Cerebellar nuclear complex (tissue), 1 donor: ENCODE measurements at places on chromosomes 7 and 10.

- DNase-seq: no peak
Measured at GRCh38 chr7:77310982-77311381, 105.2 kb downstream of the GSAP start.

GRCh38 chr10:100528921-100529474 is 673 bp downstream of the NDUFB8 start:
- no peak for DNase-seq

- DNase-seq: no peak
Measured at GRCh38 chr10:60778971-60779796, 906 bp downstream of the CDK1 start.

- no peak for DNase-seq
Measured at GRCh38 chr7:98647326-98647725, 30.2 kb downstream of the NPTX2 start.

DNA sequence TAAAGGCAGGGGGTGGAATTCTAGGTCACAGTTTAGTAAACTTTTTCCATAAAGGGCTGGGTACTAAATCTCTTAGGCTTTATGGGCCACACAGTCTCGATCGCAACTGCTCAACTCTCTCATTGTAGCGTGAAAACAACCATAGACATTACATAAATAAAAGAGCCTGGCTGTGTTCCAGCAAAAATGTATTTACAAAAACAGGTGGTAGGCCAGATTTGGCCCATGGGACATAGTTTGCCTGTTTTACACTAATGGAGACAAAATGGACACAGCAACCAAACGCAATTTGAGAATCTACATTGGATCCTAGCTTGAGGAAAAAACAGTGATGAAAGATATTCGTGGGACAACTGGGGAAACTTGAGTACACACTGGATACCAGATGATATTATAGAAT is 23.2 kb upstream of the MALSU1 start:
- no peak for DNase-seq

GRCh38 chr10:121250995-121251764 is 347.1 kb downstream of the FGFR2 start:
- DNase-seq: no peak

DNA sequence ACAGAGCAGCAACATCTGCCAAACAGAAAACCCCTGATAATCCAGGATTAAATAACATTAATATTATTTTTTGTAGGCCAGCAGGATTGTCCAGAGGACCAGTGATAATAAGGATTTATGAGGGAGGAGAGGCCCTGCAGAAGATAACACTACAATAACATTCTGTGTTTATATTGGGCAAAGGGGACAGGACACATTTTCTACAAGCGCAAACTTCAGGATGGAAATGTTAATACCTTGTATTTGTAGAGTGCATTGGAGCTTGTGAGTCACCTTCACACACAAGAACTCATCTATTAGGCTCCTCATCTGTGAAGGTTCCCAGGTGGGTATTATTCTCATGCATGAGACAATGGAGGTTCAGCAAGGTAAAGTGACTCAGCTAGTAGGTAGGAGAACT is 51.0 kb downstream of the BAMBI start:
- DNase-seq: no peak

GRCh38 chr10:5659702-5660528 is 6.5 kb downstream of the ASB13 start:
- no peak for DNase-seq

- no peak for DNase-seq
Measured at GRCh38 chr10:92573091-92573797, 649 bp downstream of the IDE start.

DNA sequence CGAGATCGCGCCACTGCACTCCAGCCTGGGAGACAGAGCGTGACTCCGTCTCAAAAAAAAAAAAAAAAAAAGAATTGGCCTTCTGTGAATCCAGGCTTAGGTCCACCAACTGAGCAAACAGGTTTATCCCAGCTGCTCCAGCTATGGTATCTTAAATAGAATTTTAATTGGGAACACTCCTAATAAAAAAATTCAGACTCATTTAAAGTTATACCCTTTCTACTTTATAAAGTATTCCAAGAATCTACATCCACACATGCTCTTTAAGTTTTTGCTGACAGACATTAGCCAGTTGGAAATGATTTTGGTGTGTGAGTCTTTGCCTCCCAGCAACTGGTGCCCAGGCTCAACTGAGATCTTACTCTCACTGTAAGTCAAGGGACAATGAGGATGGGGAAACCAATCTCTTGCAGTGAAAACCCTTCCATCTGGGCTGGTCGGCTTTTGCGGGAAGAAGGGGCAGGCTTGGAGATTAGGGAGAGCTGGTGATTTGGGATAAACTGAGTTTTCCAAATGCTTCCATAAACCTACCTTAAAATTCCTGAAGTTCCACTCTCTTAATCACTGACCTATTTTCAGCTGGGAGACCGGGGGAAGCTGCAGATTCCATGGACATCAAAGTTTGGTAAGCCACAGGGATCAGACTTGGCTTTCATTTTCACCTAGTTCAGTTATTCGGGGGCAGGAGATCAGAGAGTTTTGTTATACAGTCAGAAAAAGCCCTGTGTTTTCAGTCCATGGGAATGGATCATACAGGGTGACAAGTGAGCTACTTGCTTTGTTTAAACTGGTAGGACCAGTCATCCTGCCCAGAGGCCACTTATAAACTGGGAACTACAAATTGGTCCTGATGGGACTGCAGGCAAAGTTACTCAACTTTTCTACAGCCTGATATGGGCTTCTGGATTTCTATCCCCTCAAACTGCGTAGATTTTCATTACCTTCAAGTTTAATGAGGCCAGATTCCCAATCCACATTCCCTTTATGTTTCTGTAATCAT is 89.3 kb upstream of the ZNF746 start:
- no peak for DNase-seq

DNA sequence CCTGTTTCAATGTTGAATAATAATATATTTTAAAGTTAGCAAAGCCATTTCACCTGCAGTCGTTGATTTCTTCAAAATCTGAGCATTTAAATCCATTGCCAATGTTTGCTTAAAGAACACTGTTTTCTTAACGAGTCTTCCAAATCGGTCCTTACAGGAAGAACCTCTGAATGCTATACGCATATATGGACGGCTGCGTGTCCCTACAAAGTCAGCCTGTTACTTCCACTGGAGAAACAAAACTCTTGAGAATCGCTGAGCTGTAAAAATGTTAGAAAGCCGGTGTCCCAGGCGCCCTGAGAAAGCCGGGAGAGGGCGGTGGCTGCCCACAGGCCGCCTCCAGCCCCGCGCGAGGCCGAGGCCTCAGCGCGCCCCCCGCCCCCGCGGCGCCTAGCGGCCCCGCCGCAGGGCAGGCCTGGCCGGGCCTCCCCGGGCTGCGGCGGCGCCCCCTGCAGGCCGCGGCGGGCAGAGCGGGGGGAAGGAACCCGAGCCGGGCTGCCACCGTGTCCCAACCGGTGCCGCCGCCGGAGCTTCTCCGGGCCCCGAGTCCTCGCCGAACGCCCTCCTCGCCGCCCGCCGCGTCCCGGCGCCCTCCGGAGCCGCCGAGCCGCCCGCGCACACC is at the start of gene FHIP2A:
Gene FHIP2A (plus strand): TSS at position 488 of the 622 bp plus-strand sequence. CDS start 299 bp downstream, outside the sequence.
- no peak for DNase-seq

- DNase-seq: no peak
Measured at GRCh38 chr10:108167766-108168165, 1003.3 kb upstream of the SORCS1 start.

DNA sequence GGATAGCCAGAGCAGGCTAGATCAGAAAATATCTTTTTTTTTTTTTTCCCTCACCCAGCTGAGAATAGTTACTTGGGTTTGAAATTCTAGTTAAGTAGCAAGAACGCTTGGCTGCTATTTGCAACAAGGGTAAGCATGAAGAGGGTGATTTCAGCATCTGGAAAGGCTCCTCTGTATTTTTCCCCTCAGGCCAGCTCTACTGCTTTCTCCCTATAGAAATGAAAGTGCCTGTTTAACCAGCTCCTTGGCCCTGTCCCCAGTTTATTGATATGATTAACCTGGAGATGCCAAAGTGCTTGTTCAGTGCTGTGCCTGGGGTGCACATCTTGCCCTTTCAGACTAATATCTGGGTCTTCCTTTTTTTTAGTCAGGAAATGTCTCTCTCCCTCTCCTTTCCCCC is 37.1 kb downstream of the AP3M1 start:
- DNase-seq: no peak

DNA sequence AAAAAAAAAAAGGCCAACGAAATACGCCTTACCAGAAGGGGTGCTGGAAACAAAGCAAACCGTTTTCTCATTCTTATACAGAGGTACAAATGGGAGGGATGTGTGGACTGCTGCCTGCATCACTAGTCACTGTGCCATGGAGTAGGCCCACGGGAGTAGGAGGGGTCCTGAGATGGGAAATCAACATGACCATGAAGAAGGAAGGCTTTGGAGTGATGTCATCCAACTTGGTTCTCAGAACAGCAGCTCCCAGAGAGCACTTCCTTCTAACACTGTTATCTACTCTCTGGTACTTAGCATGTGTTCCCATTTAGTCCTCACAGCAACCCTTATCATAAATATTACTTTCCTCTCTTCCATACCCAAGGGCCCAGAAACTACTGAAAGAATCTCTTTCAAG is 60.0 kb upstream of the LRGUK start:
- no peak for DNase-seq

- no peak for DNase-seq
Measured at GRCh38 chr7:146359176-146359575, 242.6 kb downstream of the CNTNAP2 start.

DNA sequence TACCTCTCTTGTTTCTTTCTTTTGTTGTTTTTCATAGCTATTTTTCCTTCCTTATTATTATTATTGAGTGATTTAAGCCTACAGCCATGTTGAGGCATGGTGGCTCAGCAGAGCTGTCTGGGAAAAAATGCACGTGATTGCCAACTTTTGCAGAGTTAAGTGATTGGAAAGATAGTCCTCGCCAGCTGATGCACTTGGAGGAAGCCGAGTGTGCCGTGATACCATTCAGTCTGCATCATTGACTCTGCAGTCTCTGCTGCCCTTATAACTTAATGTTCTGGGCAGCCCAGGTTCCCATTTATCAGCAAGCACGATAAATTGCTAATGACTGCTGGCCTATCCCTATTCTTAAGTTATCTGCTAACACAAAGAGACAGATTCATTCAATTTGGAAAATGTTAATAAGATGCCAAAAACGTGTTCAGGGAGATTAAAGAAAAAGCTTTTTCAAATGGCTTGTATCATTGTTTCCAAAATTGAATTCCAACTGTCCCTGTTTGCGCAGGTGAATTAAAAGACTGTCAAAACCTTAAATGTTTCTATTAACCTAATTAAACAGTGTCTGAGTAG is 232.9 kb upstream of the NPY start:
- DNase-seq: no peak

DNA sequence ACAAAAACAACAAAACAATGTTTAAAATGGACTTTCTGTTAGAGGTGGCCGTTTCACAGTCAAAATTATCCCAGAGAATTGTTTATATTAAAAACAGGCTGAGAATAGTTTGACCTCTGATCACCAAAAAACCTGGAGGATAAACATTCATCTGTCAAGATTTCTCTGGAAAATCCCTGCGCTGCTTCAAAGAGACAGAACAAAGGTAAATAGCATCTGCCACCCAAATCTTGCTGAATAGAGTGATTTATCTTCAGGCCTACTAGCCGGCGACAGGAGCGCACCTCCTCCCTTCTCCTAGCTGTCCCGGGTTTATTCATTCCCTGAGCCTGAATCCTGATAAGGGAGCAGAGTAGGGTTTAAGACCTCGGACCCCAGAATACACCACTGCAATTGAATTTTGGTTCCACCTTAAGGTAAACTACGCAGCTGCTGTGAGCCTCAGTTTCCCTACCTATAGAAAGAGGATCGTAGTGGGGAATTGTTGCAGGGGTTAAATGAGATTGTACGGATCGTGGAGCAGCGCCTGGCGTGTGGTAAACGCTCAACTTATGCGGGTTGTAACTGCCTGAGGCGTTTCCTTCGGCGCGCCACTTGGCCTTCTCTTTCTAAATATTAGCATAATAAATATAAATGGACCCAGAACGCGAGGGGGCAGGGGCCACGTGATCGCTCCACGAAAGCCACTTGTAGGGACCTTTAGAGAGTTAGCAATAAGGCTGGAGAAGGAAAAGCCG is 498 bp upstream of the ST7 start:
- DNase-seq: no peak

- DNase-seq: no peak
Measured at GRCh38 chr10:90096196-90096595, 394.8 kb downstream of the KIF20B start.

DNA sequence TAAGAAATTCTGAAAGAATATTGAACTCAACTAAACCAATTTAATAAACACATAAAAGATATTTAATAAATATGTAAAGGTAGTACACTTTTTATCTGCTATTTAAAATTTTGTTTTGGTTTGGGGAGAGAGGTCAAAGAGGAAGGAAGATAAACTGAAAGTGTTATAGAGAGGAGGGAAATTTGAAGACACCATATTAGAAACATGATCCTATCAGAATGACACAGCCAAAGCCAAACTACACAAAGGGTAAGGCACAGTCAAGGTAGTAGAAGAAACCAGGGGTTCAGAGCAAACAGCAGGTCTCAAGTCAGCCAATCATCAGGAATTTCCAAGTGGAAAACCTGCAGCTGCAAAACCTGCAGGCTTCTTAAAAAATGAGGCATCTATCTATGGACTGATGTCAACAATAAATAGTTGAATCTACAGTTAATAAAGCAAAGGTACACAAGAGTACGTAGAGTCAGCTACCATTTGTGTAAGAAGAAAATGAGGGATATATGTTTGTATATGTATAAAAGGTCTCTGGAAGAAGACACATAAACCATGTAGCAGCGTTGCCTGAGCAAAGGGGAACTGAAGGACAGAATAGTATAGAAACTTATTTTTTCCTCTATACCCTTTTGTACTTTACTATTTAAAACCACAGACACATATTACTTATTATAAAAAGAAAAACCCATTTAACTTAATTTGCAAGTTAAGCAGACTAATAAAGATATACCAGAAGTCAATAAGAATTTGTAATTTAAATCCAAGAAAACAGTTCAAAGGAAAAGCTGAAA is 10.0 kb downstream of the ZNF800 start:
- no peak for DNase-seq

DNA sequence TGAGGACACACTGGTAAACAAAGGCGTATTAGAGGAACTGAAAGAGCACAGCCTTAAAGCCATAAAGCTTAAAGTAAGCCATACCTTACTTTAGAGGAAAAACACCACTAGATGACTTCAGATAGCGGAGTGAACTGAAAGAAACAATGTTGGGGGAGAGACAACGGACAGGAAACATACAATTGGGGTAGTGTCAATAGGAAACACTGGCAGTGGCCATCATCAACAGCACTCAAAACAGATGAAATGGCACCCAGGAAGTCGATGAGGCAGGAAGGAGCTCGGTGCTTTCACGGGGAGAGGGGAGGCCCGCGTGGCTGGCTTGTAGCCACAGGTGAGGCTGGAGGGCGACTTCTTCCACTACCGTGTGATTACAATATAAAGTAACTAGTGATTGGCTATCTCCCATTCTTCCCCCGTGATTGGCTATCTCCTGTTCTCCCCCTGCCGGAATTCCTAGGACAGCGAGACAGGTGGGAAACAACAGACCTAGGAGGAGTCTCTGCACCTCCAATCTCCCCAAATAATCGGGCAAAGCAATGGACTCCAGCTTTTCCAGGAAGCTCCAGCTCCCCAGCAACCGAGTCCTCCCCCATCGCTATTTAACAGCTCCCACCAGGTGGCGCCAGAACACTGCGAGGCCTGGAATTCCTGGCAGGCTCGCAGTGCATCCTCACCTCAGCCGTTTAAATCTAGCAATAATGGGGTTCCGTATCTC is 2.4 kb upstream of the TAS2R38 start:
- no peak for DNase-seq
